Neuronal stem cell (in vitro differentiated cells): ENCODE measurements at places on chromosomes 11 and 22.

DNA sequence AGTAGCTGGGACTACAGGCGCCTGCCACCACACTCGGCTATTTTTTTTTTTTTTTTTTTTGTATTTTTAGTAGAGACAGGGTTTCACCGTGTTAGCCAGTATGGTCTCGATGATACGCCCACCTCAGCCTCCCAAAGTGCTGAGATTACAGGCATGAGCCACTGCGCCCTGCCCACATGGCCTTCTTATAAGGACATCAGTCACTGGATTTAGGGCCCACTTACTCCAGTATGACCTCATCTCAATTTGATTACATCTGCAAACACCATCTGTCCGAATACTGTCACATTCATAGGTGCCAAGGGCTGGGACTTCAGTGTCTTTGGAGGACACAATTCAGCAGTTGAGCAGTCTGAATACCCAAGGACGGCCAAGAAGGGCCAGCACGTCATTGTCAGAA lies 8.2 kb upstream of the PRR5 start:
- H3K36me3 ChIP-seq: no peaks in the 10 kb centered on the region
- DNase-seq: no peak
- peaks cover 5% of the 10 kb centered on the region for H3K4me1 ChIP-seq
- H3K4me3 ChIP-seq: no peak overlapping the region
- peaks cover 3% of the 10 kb centered on the region for H3K27me3 ChIP-seq

DNA sequence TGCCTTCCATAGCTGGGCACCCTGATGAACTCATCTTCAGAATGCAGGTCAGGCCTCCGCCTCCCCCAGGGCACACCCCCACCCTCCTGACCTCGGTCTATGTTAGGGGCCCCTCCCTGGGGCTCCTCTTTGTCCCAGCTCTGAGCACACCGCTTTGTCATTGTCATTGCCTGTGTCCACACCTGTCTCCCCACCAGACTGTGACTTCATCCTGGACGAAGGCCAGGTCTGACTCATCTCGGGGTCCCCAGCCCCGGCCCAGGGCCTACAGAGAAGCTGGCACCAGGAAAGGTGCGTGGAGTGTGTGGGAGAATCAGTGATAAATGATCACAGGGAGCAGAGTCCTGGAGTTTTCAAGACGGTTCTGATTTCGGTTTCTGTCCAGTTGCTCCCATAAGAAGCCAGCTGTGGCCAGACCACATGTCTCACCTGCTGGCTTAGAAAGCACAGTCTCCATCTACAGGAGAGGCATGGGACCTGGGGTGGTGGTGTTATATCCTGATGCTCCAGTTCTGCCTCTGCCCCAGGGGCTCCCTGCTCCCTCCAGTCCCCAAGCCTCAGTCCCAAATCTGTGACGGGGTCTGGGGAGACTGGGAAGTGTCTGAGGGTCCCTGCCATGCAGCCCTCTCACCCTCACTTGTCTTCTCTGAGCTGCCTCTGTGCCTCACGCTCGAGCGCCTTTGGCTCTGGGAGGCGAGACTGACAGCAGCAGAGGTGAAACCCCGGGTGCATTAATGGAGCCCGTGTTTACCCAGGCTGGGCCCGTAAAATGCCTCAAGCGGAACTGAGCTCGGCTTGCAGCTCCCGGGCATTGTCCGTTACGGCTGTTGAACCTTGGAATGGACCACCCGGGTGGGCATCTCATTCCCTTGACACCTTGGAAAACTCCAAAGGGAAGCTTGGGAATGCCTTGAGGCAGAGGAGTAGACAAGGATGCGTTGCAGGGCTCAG lies 85.5 kb upstream of the WNT11 start:
- H3K27me3 ChIP-seq: no peaks in the 10 kb centered on the region
- no peak overlapping the region for H3K4me3 ChIP-seq
- no peak overlapping the region for H3K27ac ChIP-seq
- no peaks in the 10 kb centered on the region for H3K4me1 ChIP-seq
- H3K36me3 ChIP-seq: no peaks in the 10 kb centered on the region

DNA sequence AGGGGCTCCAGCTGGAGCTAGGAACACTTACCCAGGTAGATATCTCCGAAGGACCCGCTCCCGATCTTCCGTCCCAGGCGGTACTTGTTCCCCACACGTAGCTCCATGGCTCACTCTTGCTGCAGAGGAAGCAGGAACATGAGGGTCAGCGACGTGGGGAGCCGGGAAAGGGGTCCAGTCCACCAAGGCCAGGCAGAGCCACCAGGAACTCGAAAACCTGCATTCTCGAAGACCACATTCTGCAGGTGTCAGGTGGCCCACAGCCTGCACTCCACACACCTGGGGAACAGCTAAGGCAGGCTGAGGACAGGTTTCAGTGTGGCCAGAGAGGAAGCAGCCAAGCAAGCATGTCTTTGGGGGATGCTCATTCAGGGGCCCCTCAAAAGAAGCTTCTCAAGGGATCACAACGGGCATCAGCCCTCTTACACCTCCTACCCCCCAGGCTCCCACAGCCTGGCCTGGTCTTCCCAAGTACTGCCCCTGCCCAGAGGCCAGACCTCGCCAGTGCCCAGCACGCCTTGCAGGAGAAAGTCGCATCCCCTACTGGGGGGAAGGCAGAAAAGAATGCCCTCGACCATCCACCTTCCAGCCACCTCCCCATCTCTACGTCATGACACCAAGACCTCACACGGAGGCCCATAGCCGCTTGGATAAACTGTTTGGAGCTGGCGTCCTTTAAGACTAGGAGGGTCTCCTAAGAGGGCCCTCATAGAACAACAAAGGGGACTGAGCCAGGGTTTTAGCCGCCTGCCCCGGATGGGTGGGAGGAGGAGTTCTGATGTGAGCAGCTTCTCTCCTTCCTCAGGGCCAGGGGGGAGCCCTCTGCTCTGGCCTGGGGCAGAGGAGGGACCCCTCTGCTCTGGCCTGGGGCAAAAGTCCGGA lies 2.9 kb downstream of the CSNK1E start:
- peaks cover 31% of the 10 kb centered on the region for H3K36me3 ChIP-seq
- peaks cover 35% of the 10 kb centered on the region for H3K4me1 ChIP-seq
- peak overlapping the region; percentile 70 for H3K4me3 ChIP-seq
- no peaks in the 10 kb centered on the region for H3K27me3 ChIP-seq

GRCh38 chr11:31655483-31655882 lies 145.9 kb downstream of the ELP4 start:
- H3K27ac ChIP-seq: no peak overlapping the region
- H3K4me1 ChIP-seq: no peaks in the 10 kb centered on the region
- no peak overlapping the region for H3K4me3 ChIP-seq
- no peaks in the 10 kb centered on the region for H3K36me3 ChIP-seq

DNA sequence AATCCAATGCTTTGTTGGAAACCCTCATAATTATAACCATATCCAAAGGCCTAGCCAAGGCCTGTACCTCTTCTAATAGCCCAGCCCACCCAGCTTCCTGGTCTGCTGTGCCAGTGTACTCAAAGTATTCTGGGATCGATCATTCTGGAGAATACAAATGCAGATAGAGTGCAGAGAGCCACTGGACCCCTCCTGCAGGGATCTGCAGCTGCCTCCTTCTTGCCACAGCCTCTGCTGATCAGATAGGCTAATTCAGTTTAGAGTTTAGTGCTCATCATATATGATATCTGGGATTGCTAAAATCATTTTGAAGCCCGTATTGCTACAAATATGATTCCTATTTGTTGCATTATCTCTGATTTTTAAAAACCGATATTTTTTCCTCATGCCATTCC lies 17.5 kb downstream of the CASP5 start:
- H3K4me1 ChIP-seq: no peaks in the 10 kb centered on the region
- H3K36me3 ChIP-seq: no peaks in the 10 kb centered on the region
- no peak overlapping the region for H3K4me3 ChIP-seq
- no peak overlapping the region for H3K27ac ChIP-seq
- H3K27me3 ChIP-seq: no peaks in the 10 kb centered on the region
- no peak for DNase-seq

- no peak overlapping the region for H3K4me3 ChIP-seq
- H3K4me1 ChIP-seq: peaks cover 4% of the 10 kb centered on the region
- H3K27me3 ChIP-seq: no peaks in the 10 kb centered on the region
Observed at GRCh38 chr11:9182180-9182871, 82.8 kb downstream of the DENND5A start.

- H3K27me3 ChIP-seq: no peaks in the 10 kb centered on the region
- no peak overlapping the region for H3K4me3 ChIP-seq
- H3K4me1 ChIP-seq: no peaks in the 10 kb centered on the region
- no peak overlapping the region for H3K27ac ChIP-seq
Observed at GRCh38 chr11:18575361-18575760, 13.2 kb downstream of the UEVLD start.

DNA sequence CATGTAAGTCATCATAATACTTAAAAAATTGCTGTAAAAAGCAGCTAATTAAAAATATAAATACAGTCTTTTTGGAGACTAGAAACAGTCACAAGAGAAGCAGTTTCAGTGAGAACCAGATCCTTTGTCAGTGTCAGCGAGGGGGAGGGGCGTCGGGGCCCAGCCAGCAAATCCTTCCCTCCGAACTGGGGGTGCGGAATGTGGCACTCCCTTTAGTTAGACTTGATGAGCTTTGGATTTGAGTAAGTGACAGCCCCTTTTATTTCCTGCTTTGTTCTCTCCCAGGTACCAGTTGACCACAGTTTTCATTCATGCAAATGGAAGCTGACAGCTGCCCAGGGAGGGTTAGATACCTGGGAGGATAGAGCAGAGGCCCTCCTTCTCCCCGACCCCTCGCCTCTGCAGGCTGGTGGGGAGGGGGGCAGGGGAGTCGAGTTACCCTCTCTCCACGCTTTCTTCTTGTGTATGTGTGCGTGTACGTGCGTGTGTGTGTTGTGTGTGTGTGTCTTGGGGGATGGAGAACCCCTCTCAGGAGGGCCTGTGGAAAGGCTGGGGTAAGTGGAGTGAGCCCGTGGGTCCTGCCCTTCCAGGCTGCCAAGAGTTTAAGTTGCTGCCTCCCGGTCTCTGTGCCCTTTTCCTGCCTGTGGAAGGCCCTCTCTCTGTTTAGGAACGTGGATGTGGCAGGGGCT lies 38.3 kb downstream of the PTPRJ start:
- peak overlapping the region; percentile 93 for H3K27ac ChIP-seq
- peak; percentile 72 for DNase-seq
- H3K4me1 ChIP-seq: peaks cover 33% of the 10 kb centered on the region
- no peaks in the 10 kb centered on the region for H3K36me3 ChIP-seq

GRCh38 chr22:19809741-19810140 lies 44.9 kb downstream of the GNB1L start:
- no peaks in the 10 kb centered on the region for H3K27me3 ChIP-seq
- H3K4me3 ChIP-seq: no peak overlapping the region
- H3K36me3 ChIP-seq: no peaks in the 10 kb centered on the region
- no peak for DNase-seq
- H3K27ac ChIP-seq: no peak overlapping the region

GRCh38 chr11:35688023-35688422 lies 25.4 kb downstream of the TRIM44 start:
- peaks cover 4% of the 10 kb centered on the region for H3K4me1 ChIP-seq
- peaks cover 2% of the 10 kb centered on the region for H3K36me3 ChIP-seq
- no peak overlapping the region for H3K4me3 ChIP-seq
- DNase-seq: no peak
- no peaks in the 10 kb centered on the region for H3K27me3 ChIP-seq
- no peak overlapping the region for H3K27ac ChIP-seq

DNA sequence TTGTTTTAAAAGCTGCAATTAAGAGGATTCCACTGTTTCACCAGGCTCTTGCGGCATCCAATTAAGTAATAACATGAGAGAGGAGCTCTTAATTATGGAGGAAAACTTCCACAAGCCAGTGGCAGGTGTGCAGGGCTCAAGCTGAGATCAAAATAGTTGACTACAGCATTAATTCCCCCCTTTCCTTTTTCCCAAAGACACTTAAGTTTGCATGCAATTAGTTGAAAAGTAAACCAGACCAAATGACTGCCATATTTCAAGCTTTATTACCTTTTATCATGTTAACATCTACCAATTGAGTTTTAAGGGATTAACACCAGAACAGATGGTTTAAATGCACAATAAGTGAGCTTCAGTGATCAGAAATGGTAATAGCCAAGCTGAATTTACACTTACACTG lies 32.1 kb downstream of the FAM168A start:
- H3K4me3 ChIP-seq: no peak overlapping the region
- no peak overlapping the region for H3K27ac ChIP-seq
- no peak for DNase-seq

- peaks cover 8% of the 10 kb centered on the region for H3K4me1 ChIP-seq
- no peak overlapping the region for H3K27ac ChIP-seq
- H3K4me3 ChIP-seq: no peak overlapping the region
- H3K36me3 ChIP-seq: no peaks in the 10 kb centered on the region
- DNase-seq: no peak
- H3K27me3 ChIP-seq: no peaks in the 10 kb centered on the region
Observed at GRCh38 chr11:44633641-44634040, 68.2 kb downstream of the CD82 start.

- no peak overlapping the region for H3K27ac ChIP-seq
- H3K36me3 ChIP-seq: no peaks in the 10 kb centered on the region
- no peak for DNase-seq
Observed at GRCh38 chr11:131518305-131518838, 148.0 kb downstream of the NTM start.

DNA sequence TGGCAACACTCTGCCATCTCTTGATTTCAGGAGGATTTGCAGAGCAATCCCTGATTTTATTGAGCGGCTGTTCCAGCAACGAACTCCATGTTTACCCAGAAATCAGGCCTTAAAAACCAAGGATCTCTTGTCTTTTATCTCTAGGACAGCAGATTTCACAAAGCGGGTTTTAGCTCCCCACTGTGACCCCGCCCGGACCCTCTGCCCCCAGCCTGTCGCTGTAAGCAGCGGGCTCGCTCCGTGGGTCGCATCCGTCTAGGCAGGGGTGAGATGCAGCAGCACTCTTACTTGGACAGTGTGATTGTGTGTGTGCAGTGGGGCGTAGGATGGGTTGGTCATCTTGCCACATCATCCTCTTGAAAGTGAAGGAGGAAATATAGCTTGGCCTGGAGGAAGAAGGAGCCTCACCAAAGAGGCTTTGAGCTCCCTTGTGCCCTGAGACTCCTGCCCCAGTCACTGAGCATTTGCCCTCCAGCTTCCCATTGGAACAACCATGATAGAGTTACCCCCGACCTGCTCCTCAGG lies 189.2 kb upstream of the TBCEL start:
- DNase-seq: no peak
- no peak overlapping the region for H3K27ac ChIP-seq
- peaks cover 29% of the 10 kb centered on the region for H3K4me1 ChIP-seq
- no peaks in the 10 kb centered on the region for H3K27me3 ChIP-seq

- no peak overlapping the region for H3K27ac ChIP-seq
- H3K36me3 ChIP-seq: no peaks in the 10 kb centered on the region
- no peak for DNase-seq
- H3K4me1 ChIP-seq: peaks cover 8% of the 10 kb centered on the region
- no peaks in the 10 kb centered on the region for H3K27me3 ChIP-seq
Observed at GRCh38 chr22:40076702-40077645, 82.2 kb downstream of the FAM83F start.

- no peak overlapping the region for H3K27ac ChIP-seq
- H3K27me3 ChIP-seq: no peaks in the 10 kb centered on the region
- no peaks in the 10 kb centered on the region for H3K36me3 ChIP-seq
- H3K4me3 ChIP-seq: no peak overlapping the region
- DNase-seq: no peak
Observed at GRCh38 chr22:44159221-44159620, 21.5 kb upstream of the PARVG start.

DNA sequence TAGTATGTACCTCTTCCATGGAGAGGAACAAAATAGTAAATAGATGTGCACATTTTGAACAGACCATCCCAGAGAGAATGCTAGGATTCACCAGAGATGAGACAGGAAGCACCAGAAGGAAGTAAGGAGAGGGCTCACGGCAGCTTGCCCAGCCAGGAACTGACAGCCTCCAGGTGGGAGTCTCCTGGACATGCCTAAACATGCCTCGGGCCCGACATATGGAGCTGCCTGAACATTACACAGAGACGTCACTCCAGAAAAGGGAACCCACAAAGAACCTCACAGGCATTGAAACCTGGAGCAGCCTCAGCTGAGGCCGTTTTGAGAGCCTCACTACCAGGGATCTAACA lies 67.4 kb downstream of the BRD1 start:
- peaks cover 3% of the 10 kb centered on the region for H3K27me3 ChIP-seq
- no peak overlapping the region for H3K4me3 ChIP-seq
- no peaks in the 10 kb centered on the region for H3K36me3 ChIP-seq
- no peak overlapping the region for H3K27ac ChIP-seq
- no peak for DNase-seq
